Osteocyte (in vitro differentiated cells): ENCODE measurements at places on chromosomes 16 and 17.

DNA sequence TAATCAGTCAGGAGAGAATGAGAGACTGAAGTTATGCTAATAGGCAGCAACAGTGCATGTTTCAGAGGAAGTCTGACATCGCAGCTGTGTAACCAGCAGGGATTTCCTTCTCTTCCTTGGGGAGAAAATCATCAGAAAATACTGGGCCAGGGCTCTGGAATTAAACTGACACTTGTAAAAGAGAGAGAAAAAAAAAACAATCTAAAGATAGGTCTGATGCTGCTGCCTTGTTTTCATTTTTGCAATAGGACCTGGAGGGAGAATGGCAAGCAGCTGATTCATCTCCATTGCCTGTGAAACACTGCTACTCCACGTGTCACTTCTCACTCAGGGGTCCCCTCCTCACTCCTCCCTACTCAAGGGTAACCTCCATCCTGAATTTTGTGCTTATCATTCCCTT lies 17.7 kb upstream of the CORO6 start:
- peaks cover 56% of the 10 kb centered on the region for H3K4me1 ChIP-seq
- H3K4me3 ChIP-seq: no peak overlapping the region
- no peaks in the 10 kb centered on the region for H3K27me3 ChIP-seq
- peak overlapping the region; percentile 91 for H3K27ac ChIP-seq
- no peak for DNase-seq
- H3K36me3 ChIP-seq: peaks cover 12% of the 10 kb centered on the region

GRCh38 chr17:42685831-42686230 lies 3.5 kb downstream of the CNTNAP1 start:
- no peak overlapping the region for H3K4me3 ChIP-seq
- H3K4me1 ChIP-seq: peaks cover 24% of the 10 kb centered on the region
- no peak for DNase-seq
- H3K36me3 ChIP-seq: peaks cover 21% of the 10 kb centered on the region
- no peak overlapping the region for H3K27ac ChIP-seq

- peaks cover 22% of the 10 kb centered on the region for H3K4me1 ChIP-seq
- H3K36me3 ChIP-seq: peaks cover 5% of the 10 kb centered on the region
- H3K4me3 ChIP-seq: peak overlapping the region; percentile 72
- no peak for DNase-seq
- no peaks in the 10 kb centered on the region for H3K27me3 ChIP-seq
These were observed 2.0 kb upstream of the BRICD5 start for GRCh38 chr16:2212362-2213324.

GRCh38 chr16:50282955-50283631 lies 16.7 kb downstream of the ADCY7 start:
- no peak overlapping the region for H3K27ac ChIP-seq
- peaks cover 5% of the 10 kb centered on the region for H3K36me3 ChIP-seq
- no peak overlapping the region for H3K4me3 ChIP-seq

DNA sequence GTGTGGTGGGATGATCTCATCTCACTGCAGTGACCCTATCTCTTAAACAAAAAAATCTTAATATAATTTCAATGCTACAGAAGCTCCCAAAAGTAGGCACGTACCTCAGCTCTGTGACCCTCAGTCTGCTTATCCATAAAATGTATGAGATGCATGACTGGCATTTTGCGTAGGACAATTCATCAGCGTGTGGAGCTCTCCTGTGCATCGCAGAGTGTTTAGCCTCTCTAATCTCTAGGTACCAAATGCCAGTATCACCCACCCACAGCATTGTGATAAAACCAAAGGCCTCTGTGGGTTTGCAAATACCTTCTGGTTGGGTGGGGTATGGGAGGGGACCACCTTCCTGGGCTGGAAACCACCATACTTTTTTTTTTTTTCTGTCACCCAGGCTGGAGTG lies 19.0 kb upstream of the TUBG2 start:
- no peak overlapping the region for H3K27ac ChIP-seq
- DNase-seq: no peak
- no peaks in the 10 kb centered on the region for H3K36me3 ChIP-seq
- H3K27me3 ChIP-seq: peaks cover 19% of the 10 kb centered on the region
- no peak overlapping the region for H3K4me3 ChIP-seq

- no peak for DNase-seq
- no peaks in the 10 kb centered on the region for H3K27me3 ChIP-seq
- H3K27ac ChIP-seq: peak overlapping the region; percentile 35
- H3K4me3 ChIP-seq: no peak overlapping the region
- H3K36me3 ChIP-seq: peaks cover 25% of the 10 kb centered on the region
These were observed 48.4 kb downstream of the SEC14L1 start for GRCh38 chr17:77189148-77189547.

GRCh38 chr16:51753467-51754127 lies 602.5 kb upstream of the SALL1 start:
- H3K27ac ChIP-seq: no peak overlapping the region
- no peak overlapping the region for H3K4me3 ChIP-seq
- DNase-seq: no peak
- no peaks in the 10 kb centered on the region for H3K36me3 ChIP-seq
- no peaks in the 10 kb centered on the region for H3K4me1 ChIP-seq
- H3K27me3 ChIP-seq: peaks cover 3% of the 10 kb centered on the region

GRCh38 chr17:29619251-29619650 lies 3.5 kb downstream of the CORO6 start:
- DNase-seq: no peak
- peaks cover 28% of the 10 kb centered on the region for H3K4me1 ChIP-seq
- no peaks in the 10 kb centered on the region for H3K27me3 ChIP-seq

DNA sequence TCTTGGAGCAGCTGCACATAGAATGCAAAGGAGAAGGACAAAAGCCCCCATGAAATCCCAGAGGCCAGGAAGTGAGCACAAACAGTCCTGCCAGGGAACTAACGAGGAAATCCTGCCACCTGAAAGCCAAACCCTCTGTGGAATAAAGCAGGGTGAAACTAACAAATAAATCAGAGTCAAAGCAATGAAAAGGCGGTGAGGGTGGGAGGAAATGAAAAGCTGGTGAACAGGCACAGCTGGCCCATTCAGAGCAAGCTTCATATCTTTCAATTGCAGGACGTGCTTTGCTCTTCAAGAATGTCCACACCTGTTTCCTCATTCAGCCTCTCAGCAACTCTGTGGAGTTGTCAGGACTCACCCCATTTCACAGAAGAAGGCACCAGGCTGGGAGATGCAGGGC lies 108.1 kb downstream of the ABCC12 start:
- no peak overlapping the region for H3K4me3 ChIP-seq
- peaks cover 5% of the 10 kb centered on the region for H3K4me1 ChIP-seq
- no peaks in the 10 kb centered on the region for H3K36me3 ChIP-seq
- peaks cover 44% of the 10 kb centered on the region for H3K27me3 ChIP-seq

GRCh38 chr17:74814453-74814852 lies 38.3 kb upstream of the NAT9 start:
- no peaks in the 10 kb centered on the region for H3K4me1 ChIP-seq
- peaks cover 5% of the 10 kb centered on the region for H3K36me3 ChIP-seq
- no peak overlapping the region for H3K4me3 ChIP-seq
- no peak overlapping the region for H3K27ac ChIP-seq
- H3K27me3 ChIP-seq: no peaks in the 10 kb centered on the region

DNA sequence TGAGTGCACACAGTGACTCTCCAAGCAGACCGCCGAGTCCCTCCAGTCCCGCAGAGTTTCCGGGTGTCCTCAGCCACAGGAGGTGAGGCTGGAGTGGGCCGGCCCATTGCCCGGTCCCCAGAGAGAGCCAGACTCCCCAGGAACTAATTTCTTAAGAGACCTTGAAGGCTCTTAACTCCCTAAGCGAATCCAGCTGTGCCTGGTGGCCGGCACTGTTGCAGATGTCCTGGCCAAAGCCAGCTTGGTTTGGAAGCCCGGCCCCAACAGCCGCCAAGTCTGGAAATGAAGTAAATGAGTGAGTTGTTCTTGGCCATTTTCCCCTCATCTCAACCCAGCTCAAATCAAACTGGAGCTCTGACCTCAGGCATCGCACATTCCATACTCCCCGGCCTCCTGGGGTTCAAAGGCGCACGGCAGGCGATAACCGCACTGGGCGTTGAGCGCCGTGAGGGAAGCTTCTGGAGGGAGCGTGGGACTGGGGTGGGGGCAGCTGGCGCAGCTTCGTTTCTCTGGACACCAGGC lies 42.0 kb downstream of the CMIP start:
- DNase-seq: no peak
- no peaks in the 10 kb centered on the region for H3K27me3 ChIP-seq
- no peak overlapping the region for H3K4me3 ChIP-seq
- peak overlapping the region; percentile 50 for H3K27ac ChIP-seq
- H3K36me3 ChIP-seq: peaks cover 4% of the 10 kb centered on the region

- H3K27me3 ChIP-seq: no peaks in the 10 kb centered on the region
- no peaks in the 10 kb centered on the region for H3K36me3 ChIP-seq
- no peak for DNase-seq
- peak overlapping the region; percentile 2 for H3K27ac ChIP-seq
These were observed 366.9 kb downstream of the SLC39A11 start for GRCh38 chr17:72725433-72726068.

GRCh38 chr17:61422116-61422799 lies 22.6 kb downstream of the TBX2 start:
- peak; percentile 27 for DNase-seq
- H3K4me1 ChIP-seq: peaks cover 3% of the 10 kb centered on the region
- no peak overlapping the region for H3K4me3 ChIP-seq
- H3K27ac ChIP-seq: no peak overlapping the region
- H3K27me3 ChIP-seq: peaks cover 35% of the 10 kb centered on the region
- no peaks in the 10 kb centered on the region for H3K36me3 ChIP-seq

DNA sequence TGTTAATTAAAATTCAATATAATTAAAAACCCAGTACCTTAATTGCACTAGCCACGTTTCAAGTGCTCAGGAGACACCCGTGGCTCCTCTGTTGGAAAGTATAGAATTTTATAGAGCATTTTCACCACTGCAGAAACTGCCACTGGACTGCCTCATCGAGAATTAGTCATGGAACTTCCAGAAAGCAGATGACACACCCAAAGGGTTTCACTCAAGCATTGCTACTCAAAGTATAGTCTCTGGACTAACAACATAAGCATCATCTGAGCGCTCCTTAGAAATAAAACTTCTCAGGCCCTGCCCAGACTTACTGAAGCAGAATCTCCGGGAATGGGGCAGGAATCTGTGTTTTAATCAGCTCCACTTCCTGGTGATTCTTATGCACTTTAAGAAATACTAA lies 63.5 kb upstream of the GPR139 start:
- no peaks in the 10 kb centered on the region for H3K27me3 ChIP-seq
- H3K4me1 ChIP-seq: no peaks in the 10 kb centered on the region
- DNase-seq: no peak

- no peak for DNase-seq
- H3K27me3 ChIP-seq: no peaks in the 10 kb centered on the region
- H3K36me3 ChIP-seq: no peaks in the 10 kb centered on the region
- no peak overlapping the region for H3K27ac ChIP-seq
- peaks cover 29% of the 10 kb centered on the region for H3K4me1 ChIP-seq
These were observed 92.4 kb upstream of the HSBP1 start for GRCh38 chr16:83715217-83715920.

DNA sequence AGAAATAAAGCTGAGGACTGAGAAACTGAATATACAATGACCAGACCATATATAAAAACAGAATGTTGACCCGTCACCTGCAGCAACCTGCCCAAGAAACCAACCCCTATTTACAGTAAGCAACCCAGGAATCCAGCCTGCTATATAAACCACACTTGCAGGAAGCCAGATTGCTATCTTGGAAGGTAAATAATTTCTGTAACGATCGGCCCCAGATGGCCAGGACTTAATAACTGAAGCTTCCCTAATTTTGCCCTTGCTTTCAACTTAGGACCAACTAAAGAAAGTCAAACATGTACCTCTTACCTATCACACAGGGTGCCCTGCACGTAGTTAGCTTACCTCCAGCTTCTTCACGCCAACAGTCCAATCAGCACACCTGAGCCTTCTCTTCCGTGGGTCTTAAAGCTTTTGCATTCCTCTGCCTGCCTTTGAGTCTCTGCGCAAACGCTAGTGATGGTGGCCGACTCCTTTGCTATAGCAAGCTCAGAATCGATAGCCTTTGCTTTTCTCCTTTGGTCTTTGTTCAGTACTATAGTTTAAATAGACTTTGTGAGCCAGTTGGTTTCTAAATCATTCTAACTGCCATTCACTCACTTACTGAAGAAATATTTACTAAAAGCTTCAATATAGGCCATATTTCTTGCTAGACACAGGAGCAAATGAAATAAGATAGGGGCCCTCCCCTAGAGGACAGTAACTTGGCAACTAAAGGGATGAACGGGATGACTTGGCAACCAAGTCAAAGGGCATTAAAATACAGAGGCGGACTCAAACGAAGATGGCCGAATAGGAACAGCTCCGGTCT lies 31.3 kb downstream of the MPHOSPH6 start:
- H3K27me3 ChIP-seq: no peaks in the 10 kb centered on the region
- peaks cover 3% of the 10 kb centered on the region for H3K36me3 ChIP-seq
- no peak for DNase-seq
- no peak overlapping the region for H3K27ac ChIP-seq

- no peak for DNase-seq
- no peaks in the 10 kb centered on the region for H3K36me3 ChIP-seq
- H3K4me3 ChIP-seq: no peak overlapping the region
- no peaks in the 10 kb centered on the region for H3K4me1 ChIP-seq
- H3K27ac ChIP-seq: no peak overlapping the region
These were observed 7.7 kb upstream of the KRT14 start for GRCh38 chr17:41594363-41594915.

- peaks cover 7% of the 10 kb centered on the region for H3K27me3 ChIP-seq
- no peak overlapping the region for H3K27ac ChIP-seq
- peaks cover 17% of the 10 kb centered on the region for H3K4me1 ChIP-seq
- H3K36me3 ChIP-seq: no peaks in the 10 kb centered on the region
These were observed 29.9 kb upstream of the GINS2 start for GRCh38 chr16:85718682-85719081.

GRCh38 chr17:79843474-79843815 lies 4.2 kb upstream of the CBX4 start:
- peaks cover 13% of the 10 kb centered on the region for H3K27me3 ChIP-seq
- DNase-seq: no peak
- H3K4me3 ChIP-seq: peak overlapping the region; percentile 71
- H3K27ac ChIP-seq: peak overlapping the region; percentile 23

DNA sequence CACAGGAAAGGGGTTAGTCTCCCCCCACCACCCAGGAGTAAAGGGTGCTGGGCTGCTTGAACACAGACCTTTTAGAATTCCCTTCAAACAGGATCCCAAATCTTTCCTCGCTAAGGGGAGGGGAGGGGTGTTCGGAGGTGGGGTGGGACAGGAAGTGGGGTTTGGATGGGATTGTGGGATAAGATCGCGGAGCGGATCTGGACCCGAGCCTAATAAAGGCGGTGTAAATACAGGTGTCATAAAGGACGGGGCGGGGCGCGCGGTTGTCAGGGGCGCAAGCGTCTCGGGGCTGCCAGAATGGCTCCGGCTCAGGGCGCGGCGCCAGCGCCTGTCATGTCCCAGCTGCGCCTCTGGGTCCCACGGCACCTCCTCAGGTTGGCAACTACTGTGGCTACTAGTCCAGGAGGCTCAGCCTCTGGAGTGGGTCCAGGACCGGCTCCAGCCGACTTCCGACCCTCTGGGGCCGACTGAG lies 59.8 kb upstream of the FBXO47 start:
- H3K4me3 ChIP-seq: peak overlapping the region; percentile 68
- H3K36me3 ChIP-seq: no peaks in the 10 kb centered on the region

GRCh38 chr17:29124135-29124924 lies 55.9 kb downstream of the MYO18A start:
- peaks cover 2% of the 10 kb centered on the region for H3K36me3 ChIP-seq
- H3K27ac ChIP-seq: no peak overlapping the region
- H3K4me1 ChIP-seq: peaks cover 3% of the 10 kb centered on the region

GRCh38 chr16:73056448-73056847 lies 8.5 kb upstream of the ZFHX3 start:
- H3K36me3 ChIP-seq: peaks cover 6% of the 10 kb centered on the region
- no peak overlapping the region for H3K27ac ChIP-seq

- H3K27ac ChIP-seq: no peak overlapping the region
- H3K27me3 ChIP-seq: peaks cover 10% of the 10 kb centered on the region
- H3K4me1 ChIP-seq: no peaks in the 10 kb centered on the region
- no peak for DNase-seq
These were observed 13.5 kb downstream of the COX6A2 start for GRCh38 chr16:31414706-31415105.
